ENCODE measurements at places on chromosomes 16 and 17.

DNA sequence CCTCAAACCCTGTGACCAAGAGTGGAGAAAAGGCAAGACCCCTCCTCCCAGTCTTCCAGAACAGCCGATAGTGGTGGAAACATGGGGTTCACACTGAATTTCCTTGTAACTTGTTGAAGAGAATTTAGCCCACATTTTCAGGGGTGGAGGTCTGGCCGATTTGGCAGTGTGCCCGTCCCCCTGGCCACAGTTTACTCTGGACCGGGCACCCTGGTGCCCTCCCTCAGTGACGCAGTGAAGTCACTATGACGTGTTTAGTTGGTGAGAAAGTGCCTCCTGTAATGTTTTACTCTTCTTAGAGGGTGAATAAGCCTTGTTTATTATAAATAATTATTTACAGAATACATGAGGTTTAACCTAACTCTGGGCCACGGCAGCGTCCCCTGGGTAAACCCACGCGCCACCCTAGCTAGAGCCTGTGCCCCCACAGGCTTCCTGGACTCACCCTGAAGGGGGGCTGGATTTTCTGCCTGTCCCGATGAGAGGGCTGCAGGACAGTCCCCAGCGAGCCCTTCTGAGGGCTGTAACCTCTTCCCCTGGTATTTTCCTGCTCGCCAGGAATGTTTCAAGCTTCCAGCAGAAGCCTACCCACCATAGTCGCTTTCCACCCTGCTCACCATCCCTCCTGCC is 316.9 kb downstream of the SEC14L1 start:
- DNase-seq: no peak

GRCh38 chr17:56744721-56745120 is 89.0 kb downstream of the C17orf67 start:
- DNase-seq: no peak

DNA sequence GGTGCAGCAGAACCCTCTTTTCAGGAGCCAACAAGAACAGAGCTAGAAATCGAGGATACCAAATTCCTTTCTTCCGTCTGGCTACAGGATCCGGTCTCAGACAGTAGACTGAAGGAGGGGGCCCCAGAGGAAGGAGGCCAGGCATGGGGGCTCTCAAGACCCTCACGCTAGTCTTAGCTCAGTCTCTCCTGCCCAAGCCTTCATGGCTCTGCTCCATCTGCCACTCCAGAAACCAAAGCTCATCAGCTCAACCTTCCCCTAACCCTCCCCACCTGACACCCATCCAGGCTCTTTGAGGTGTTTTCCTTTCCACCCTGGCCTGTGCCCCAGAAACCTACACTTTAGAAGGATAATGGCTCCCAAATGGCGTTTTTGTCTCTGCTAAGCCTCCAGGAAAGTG is 6.2 kb upstream of the TMEM92 start:
- no peak for DNase-seq

GRCh38 chr17:34568953-34569352 is 10.4 kb upstream of the TMEM132E start:
- DNase-seq: no peak

DNA sequence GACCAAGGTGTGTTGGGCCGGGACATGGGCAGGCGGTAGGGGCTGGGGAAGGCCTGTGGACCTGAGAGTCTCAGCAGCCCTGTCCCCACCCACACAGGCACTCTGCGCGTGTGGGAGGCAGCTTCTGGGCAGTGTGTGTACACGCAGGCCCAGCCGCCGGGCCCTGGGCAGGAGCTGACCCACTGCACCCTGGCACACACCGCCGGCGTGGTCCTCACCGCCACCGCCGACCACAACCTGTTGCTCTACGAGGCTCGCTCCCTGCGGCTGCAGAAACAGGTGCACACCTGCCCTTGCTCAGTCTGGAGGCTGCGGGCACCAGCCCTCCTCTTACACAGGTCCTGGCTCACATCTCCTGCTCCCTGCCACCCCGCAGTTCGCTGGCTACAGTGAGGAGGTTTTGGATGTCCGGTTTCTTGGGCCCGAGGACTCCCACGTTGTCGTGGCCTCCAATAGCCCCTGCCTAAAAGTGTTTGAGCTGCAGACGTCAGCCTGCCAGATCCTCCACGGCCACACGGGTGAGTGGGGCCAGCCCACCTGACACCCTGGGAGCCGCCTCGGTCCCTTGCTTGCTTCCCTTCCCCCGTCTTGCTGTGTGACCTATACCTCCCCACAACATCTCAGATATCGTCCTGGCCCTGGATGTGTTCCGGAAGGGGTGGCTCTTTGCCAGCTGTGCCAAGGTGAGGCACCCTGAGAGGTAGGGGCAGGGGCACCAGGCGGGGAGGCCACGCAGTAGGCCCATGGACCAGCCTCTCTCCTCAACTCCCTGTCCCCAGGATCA is 3.8 kb downstream of the TBL3 start:
- DNase-seq: no peak

GRCh38 chr16:75282466-75283281 is 31.2 kb upstream of the BCAR1 start:
- no peak for DNase-seq

- DNase-seq: no peak
These were observed 26.2 kb downstream of the TRIM16 start for GRCh38 chr17:15657868-15658267.

GRCh38 chr17:2985318-2985717 is 78.1 kb downstream of the OR1D5 start:
- no peak for DNase-seq

DNA sequence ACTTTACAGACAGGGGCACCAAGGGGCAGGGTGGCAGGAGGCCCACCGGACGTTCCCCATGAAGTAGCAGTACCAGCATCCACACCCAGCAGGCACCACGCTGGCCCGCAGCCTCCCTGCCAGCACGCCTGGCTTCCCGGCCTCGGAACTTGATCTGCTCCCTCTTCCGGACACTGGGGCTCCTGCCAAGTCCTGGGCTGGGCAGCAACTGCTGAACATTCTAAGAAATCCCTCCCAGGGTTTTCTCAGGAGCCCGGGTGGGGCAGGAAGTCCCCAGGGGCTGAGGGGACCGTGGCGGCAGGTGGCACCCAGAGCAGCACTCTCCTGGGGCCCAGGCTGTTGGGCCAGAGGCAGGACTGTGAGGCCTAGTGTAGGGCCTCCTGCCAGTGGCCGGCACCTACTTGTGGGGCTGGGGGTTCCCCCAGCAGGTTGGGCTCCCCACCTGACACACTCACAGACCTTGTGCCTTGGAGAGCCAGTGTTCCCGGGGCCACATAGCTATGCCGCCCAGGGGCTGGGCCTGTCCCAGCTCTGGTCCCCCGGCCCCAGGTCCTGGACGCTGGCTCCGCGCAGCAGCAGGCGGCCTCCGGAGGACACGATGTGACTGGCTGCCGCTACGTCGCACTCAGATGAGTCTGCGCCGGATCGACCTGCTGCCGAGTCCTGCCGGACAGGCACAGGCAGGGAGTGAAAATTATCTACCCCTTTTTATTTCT is 86.2 kb upstream of the CBX4 start:
- DNase-seq: no peak

GRCh38 chr16:70341600-70341999 is 5.1 kb upstream of the DDX19A start:
- no peak for DNase-seq

DNA sequence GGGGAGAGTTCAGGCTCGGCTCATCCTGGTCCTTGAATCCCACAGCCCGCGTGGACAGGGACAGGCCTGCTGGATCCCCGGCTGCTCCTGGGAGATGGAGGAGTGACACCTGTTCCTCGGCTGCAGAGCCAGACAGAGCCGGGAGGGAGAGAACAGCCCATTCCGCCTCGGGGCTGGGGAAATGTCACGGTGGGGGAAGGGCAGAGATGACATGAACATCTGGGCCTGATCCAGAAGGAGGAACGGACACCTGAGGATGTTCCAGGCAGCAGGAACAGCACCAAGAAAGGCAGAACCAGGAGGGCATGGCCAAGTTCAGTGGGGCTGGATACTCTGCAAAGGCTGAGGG is 2.1 kb downstream of the ZNF764 start:
- no peak for DNase-seq

- DNase-seq: no peak
These were observed 12.6 kb downstream of the CACNG1 start for GRCh38 chr17:67056746-67057490.

DNA sequence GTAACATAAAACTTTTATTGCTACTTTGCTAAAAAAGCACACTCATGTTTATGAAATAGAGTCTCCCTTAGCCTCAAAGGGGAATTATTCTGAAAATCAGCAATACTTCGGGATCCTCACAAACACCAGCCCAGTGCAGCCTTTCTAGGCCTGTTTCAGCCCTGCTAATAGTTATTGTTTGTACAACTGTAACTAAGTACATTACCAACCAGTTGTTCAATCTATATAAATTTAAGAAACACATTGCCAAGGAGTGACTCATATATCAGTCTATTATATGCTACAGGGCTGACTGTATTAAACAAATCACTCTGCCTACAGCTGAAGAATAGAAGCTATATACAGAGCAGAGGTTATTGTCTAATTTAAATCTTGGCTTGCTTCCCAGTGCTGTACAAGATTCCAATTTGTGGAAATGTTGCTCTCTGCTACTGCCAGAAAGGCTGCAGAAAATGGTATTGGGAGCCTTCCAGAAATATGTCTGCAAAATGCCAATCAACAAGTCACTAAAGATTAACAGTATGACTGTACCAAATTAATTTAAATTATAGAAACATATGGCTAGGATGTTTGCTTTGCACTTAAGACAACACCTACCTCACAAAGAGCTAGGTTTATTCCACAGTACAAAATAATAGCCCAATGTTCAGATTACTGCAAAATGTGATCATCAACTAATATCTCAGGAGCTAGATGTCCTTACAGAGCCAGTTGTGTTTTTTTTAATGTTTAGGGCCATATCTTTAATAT is 49.7 kb downstream of the TOX3 start:
- DNase-seq: no peak

- DNase-seq: no peak
These were observed 50.7 kb upstream of the TNRC6C start for GRCh38 chr17:77907497-77908461.

DNA sequence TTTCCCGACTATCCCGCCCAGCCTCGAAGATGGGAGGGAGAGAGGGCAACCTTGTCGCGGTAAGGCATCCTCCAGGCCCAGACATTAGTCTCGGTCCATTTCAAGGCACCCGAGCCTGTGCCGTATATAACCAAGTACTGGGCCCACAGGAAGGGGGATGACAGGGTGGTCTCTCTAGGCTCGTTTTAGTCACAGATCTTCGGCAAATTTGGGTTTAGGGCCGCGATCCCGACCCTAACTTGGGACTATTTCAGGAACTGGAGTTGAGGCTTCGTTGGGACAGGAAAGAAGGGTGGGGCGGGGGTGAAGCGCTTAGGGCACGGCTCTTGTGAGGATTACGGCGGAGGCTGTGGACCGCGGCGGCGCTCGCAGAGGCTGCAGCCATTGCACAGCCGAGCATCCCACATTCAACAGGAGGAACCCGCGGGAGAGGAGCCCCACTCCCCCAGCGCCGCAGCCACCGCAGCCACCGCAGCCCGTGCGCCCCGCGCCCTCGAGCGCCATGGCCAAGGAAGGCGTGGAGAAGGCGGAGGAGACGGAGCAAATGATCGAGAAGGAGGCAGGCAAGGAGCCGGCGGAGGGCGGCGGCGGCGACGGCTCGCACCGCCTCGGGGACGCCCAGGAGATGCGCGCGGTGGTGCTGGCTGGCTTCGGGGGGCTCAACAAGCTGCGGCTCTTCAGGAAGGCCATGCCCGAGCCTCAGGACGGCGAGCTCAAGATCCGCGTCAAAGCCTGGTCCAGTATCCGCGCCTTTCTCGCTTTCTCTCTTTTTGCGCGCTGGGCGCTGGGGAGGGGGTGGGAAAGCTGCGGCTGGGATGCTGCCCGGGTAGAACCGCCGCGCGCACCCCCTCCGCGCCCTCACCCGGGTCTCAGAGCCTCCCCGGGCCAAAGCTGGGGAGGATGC is at the start of gene VAT1L:
VAT1L (plus strand) TSS at position 384 of the 904 bp plus-strand sequence; CDS start at position 503, 119 bp downstream.
- no peak for DNase-seq

DNA sequence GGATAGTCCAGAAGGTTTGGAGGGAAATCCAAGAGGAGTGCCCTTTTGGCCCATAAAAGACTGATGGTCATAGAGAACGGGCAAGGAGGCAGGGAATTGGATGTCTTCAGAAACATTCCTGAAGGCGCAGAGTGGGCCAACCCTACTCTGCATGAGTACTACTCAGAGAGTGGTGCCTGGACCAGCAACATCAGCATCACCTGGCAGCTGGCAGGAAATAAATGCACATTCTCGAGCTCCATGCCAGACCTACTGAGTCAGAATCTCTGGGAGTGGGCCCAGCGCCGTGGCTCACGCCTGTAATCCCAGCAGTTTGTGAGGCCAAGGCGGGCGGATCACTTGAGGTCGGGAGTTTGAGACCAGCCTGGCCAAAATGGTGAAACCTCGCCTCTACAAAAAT is 27.1 kb upstream of the SLC39A11 start:
- DNase-seq: no peak

GRCh38 chr16:17301593-17302135 is 169.1 kb downstream of the XYLT1 start:
- no peak for DNase-seq

GRCh38 chr17:40956401-40957254 is 10.1 kb downstream of the KRT39 start:
- DNase-seq: no peak

- DNase-seq: no peak
These were observed 13.3 kb downstream of the JUP start for GRCh38 chr17:41773190-41773588.

DNA sequence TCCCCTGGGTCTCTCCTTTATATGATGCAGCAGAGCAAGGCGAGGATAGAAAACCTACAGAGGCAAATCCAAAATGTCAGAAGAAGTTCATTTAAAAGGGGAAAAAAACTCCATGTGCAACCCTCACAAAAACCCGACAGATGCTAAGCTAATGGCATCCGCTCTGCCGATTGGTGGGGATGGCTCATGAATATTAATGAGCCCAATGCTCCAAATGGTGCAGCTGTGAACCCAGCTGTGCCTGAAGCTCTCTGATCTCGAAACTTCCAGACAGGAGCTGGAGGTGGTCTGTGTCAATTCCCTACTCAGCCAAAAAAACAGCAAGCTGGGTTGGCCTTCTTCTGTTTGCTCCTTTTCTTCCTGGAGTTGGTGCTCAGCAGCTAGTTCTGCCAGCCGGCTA is 15.5 kb downstream of the SNX11 start:
- DNase-seq: no peak

- DNase-seq: peak; percentile 82
These were observed 4.5 kb upstream of the UNC13D start for GRCh38 chr17:75848523-75849278.

DNA sequence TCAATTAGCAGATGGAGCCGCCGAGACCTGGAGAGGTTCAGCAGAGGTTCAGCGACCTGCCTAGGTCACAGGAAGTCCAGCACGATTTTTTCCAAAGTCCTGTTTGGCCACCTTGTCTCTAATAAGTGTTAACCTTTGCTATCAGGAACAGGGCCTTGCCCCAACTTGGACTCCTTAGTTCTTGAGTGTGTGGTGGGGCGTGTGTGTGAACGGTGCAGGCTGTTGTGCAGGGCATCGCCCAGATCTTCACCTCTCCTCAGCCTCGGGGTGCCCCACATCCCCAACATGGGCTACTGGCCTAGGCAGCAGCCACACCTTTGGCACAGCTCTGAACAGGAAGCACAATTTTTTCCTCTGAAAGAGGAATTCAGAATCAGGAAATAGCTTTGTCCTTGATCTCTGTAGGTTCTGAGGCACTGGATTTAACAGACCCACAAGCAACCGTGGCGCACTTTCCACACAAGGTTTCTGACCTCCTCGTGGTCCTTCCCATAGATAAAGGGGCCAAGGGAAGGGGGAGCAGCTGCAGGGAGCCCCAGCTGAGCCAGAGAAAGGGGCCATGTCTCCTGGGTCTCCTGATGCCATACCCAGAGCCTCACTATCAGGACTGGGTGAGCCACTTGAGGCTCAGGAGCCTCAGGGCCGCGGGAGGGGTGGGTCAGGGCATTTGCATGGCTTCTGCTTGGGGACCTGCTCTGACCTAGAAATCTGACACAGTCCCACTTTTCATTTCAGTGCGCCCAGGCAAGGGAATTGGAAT is 10.4 kb downstream of the MPRIP start:
- DNase-seq: no peak

Measured in activated CD4-positive, alpha-beta T cell treated with anti-CD3 and anti-CD28 coated beads, Interleukin-2, Interleukin-4, amounts not matched to agents 100 ng/mL and 50 ng/mL, durations not matched to agents 16 hours and 8 hours (primary cell).